Right renal pelvis (tissue), 4 donors: ENCODE measurements at places on chromosomes 16 and 17.

DNA sequence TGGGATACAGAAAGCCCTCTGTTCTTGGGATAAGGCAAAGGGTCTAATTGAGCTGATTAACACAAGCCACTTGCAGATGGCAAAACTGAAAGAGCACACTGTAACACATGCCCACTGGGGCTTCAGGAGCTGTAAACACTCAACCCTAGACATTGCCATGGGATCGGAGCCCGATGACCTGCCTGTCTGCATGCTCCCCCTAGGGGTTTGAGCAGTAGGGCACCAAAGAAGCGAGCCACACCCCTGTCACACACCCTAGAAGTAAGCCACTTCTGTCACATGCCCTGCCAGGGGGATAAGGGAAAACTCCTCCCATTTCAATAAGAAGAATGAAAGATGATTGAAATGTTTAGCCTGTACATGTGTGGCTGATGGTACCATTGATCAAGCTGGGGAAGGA, 81.3 kb upstream of the IRX6 start:
- DNase-seq = no peak

GRCh38 chr17:8896087-8896486, 28.6 kb upstream of the PIK3R6 start:
- no peak for DNase-seq

GRCh38 chr17:39161962-39162361, 4.0 kb downstream of the ARL5C start:
- no peak for DNase-seq

- DNase-seq = no peak
These were observed 34.5 kb downstream of the TBC1D16 start for GRCh38 chr17:80000981-80001775.

DNA sequence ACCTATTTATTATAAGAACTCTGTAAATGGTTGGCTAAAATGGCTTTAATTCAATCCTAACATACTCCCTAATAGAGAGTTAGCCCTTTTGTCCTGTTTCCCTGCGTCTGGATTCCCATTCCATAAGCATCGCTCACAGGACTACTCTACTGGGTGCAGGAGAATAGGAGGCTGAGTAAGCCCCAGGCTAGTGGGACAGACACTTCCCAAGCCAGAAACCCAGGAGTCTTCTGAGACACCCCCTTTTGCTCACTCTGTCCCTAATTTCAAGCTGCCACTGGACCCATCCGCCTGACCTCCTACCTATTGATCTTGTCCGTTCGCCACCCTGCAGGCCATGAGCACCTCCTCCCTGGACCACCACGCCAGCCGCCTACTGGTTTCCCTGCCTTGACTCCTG, 16.7 kb upstream of the TOB1 start:
- DNase-seq = no peak

DNA sequence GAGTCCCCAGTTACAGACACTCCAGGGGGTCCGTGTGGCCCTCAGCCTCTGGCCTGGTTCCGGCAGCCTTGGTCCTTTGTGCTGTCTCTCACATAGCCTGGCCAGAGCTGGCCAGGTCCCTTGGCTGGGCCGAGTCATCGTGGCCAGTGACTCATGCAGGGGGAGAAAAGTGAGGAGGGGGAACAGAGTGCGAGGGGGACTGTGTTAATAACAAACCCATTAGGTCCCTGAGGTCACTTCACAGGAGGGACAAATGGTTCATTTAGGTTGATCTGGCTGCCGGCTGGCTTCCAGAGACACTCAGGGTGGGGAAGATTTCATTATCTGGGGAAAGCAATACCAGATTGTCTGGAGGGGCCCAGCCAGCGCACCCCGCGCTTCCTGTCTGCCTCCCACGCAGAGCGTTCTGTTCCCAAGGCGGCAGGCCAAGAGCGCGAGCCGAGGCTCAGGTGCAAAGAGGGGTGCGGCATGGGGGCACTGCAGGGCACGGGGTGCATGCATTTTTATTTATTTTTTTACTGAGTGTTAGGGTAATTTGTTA, 223.1 kb downstream of the SEC14L1 start:
- no peak for DNase-seq
